Mammary epithelial cell (primary cell): ENCODE measurements at places on chromosomes 12 and 14.

- DNase-seq: peak; percentile 35
Measured at GRCh38 chr12:8948701-8949341, 624 bp downstream of the M6PR start.

GRCh38 chr12:48105321-48105866, 485 bp downstream of the SENP1 start:
- DNase-seq: peak; percentile 53

- no peak for DNase-seq
Measured at GRCh38 chr12:79426121-79426520, 264.6 kb downstream of the PAWR start.

DNA sequence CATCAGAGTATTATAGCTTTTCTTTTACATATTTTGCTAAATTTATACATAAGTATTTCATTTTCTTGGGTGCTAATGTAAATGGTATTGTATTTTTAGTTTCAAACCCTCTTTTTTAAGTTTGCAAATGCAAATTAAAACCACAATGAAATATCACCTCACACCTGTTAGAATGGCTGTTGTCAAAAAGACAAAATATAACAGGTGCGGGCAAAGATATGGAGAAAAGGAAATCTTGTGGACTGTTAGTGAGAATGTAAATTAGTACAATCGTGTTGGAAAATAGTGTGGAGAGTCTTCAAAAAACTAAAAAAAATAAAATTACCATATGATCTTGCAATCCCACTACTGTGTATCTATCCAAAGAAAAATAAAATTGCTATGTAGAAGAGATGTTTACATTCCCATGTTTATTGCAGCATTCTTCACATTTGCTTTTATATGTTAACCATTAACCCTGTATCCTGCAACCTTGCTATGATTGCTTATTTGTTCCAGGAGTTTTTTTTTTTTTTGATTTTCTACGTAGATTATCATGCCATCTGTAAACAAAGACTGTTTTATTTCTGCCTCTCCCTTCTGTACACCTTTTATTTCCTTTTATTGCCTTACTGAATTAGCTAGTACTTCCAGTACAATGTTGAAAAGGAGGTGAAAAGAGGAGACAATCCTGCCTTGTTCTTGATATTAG, 405.4 kb upstream of the MIS18BP1 start:
- DNase-seq: no peak

DNA sequence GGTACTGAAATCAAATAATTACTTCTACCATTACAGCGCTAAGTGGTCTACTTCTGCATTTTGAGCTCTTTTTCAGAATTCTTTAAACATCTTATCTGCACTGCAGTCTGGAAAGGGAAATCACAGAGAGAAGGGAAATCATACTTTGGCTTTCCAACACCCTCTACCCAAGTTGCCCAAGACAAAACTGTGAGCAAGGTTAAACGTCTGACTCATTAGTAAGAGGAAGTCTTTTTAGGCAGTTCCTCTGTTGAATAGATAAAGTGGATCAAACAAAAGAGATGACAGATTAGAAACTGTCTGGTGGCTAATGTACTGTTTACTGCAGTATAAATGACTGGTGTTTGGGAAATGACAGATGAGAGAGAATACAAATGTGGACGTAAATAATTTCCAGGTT, 858.1 kb downstream of the NRXN3 start:
- no peak for DNase-seq
